ENCODE measurements at places on chromosomes 5 and 9.
A peak's percentile ranks its signal among the peaks of the same experiment; 100 is the strongest.

DNA sequence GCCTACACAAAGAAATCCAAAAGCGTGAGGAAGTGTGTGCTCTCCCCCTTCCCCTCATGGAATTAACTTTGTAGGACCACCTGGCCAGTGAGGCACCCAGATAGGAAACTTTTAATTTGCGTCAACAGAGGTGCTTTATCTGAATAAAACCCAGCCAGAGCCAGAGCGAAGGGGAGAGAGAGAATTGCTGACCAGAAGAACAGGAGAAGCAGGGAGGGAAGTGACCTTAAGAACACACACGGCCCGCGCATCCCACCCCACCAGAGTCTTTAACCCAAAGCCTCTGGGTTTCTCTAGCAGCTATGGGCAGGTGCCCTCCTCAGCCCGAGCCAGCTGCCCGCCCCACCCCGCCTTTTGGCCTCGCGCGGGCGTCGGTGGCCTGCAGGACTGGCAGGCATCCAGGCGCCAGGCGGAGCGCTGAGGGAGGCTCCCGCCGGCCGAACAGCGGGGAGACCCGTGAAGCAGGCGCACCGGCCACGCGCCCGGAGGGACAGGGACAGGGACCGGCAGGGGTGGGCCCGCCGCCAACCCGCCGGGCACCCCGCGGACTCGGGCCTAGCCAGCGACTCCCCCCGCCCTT is 580 bp downstream of the ERAP1 start:
- peak; percentile 33 for DNase-seq

DNA sequence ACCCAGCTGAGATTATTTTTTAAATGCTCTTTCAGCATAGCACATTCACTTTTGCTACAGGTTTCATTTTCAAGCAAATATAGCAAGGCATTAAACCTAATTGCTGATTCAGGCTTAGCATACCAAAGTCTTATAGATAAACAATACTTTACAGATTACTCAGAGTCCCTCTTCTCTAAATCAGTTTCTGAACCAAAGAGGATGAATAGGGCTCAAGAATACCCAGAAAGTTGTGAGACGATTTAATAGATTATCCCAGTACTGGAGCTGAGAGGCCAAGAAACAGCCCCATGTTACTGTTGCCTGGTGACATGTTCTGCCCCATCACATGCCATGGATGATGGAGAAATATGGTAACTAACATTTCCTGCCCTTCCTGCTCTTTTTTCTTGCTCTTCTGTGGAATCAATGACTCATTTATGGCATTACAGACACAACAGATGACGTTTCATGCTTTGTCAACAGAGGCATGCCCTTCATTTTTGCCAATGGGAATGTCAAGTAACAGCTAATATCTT is 18.1 kb upstream of the SSBP2 start:
- no peak for DNase-seq

DNA sequence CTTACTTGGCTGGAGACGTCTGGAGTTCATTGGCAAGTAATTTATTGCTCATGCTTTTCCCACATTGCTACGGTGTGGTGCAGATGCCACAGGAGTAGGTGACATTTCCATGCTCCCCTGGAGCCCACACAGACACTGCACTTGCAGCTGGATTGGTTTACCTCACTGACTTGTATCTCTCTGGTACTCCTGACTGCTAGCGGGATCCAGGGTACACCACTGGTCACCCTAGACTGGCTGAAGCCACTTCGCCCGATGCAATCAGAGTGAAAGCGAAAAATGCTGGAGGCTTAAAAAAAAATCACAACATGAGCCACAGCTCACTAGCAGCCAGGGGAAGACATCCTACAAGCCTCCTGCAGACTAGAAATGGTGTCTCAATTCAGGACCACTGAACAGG is 32.6 kb upstream of the SLIT3 start:
- no peak for DNase-seq

DNA sequence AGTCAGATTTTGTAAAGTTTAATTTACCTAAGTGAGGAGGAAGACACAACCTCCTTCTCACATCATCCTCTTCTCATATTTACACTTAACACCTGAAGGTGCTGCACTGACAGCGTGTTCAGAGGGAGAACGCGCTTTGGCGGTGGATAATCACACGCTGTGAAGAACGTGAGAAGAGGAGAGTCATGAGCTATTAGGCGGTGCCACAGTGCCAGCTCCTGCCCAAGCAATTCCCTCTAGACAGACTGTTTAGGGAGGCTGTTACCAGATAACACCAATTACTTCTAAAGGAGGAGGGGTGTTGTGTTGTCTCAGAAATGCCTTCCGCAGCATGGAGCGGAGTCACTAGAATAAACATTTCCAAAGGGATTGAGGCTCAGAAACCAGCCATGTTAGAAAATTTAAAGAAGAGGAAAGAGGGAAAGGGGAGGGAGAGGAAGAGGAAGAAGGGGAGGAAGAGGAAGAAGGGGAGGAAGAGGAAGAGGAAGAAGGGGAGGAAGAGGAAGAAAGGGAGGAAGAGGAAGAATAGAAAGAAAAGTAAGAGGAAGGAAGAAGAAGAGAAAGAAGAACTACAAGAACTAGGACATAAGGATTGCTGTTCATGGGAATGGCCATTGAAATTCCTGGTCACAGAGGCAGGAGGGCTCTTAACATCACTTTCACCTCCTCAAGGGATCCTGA is 37.3 kb upstream of the WWC1 start:
- DNase-seq = no peak

- no peak for DNase-seq
Observed at GRCh38 chr5:38338455-38338854, 80.1 kb downstream of the EGFLAM start.

DNA sequence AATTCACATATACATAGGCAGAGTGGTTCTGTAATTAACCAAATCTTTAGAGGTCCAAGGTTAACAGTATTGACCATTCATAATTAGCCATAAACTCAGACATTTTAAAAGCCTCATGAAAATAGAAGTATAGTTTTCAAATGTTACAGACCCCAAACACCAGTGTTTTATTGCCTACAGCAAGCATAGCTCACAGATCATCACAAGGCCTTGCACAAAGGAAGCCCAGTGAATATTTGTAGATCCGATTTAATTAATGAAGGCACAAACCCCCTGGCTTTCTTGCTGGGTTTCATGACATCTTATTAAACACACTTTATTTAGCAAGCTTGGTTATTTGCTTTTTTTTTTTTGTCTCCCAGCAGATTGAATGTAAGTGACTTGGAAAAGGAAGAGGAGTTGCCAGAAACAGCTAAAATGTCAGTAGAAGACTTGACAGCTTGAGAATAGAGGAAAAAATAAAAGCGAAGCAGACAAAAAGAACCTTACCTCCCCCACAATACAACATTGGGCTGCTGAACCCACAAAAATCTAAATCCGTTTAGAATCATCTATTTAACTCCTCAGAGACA is 283.9 kb upstream of the TNC start:
- no peak for DNase-seq

DNA sequence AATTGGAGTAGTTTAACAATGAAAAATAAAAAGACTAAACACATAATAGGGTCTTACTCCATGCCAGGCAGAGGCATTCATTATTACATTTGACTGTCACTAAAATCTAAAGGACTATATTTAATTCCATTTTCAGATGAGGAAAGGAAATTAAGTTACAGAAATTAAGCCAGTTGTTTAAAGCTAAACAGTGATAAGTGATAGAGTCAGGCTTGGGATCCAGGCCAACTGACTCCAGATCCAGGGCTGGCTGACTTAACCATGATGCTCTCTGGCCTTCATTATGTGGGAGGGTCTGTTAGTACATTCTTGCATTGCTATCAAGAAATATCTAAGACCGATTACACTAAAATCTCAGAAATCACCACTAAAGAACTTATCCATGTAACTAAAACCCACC is 107.2 kb downstream of the ARHGEF28 start:
- no peak for DNase-seq

DNA sequence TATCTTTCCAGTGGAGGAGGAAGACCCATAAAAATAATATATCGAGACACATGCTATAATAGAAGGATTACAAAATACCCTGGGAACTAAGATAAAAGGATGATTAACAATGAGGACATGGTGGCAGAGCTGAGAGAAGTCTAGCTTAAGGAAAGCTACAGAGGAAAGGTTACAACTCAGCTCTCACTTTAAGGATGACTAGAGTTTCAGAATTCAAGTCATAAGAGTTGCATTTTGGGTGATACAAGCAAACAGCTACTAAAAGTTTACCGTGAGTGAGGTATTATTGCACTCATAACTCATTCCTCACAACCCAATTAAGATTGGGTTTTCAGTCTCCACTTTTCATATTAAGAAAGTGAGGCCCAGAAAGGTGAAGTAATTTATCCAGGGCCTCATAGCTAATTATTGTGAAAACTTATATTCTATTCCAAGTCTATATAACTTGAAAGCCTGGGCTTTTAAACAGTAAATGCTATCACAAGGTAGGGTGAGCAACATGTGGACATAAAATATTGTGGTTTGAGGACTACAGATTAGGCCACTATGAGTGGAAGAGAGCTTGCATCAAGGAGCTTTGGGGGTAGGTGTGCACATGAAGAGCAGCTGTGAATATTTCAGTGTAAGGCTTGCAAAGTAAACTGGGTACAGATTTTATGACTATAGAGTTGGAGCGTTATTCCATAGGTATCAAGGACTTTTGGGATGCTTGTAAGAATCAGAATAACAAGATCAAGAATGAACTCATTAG is 28.0 kb downstream of the JAKMIP2 start:
- DNase-seq = no peak

DNA sequence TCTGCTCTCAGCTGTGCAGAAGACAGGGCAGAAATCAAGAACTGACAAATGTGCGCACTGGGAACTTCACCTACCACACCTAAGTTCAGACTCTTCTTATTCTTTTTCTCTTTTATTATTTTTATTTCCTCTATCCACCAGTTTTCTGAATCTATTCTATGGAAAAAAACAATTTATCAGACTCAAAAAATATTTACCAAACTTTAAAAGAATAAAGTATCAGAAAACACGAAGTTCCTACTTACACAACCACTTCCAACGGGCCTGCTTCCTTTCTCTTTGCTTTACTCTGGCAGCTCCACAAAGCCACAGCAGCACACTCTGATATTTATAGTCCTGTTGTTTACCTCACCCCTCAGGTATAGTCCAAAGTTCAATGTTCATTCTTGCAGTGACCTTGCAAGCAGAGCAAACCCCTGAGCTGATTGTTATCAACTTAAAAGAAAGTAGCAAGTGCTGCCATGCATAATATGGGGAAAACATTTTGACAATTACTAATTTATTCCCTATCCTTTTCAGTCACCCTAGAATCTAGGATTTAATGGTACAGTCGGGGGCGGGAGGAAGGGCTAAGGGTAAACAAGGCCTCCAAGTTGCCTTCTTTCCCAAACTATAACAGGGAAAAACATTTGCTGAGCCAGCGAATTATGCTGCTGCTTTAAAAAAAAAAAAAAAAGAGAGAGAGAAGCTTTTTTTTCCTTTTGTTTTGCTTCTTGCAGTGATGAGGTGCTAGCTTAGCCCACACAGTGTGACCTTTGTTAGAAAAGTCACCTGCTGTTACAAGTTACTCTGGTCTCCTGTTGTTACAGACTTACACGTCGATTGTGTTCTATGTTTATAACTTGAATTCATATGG is at the start of gene SELENOP:
Gene SELENOP (minus strand): TSS at position 302 of the 856 bp plus-strand sequence. CDS start 3,539 bp downstream, outside the sequence.
- DNase-seq = no peak

GRCh38 chr5:142796492-142797109 is 26.4 kb downstream of the ARHGAP26 start:
- no peak for DNase-seq

- DNase-seq = no peak
Observed at GRCh38 chr9:90818279-90818678, 16.7 kb downstream of the SYK start.

DNA sequence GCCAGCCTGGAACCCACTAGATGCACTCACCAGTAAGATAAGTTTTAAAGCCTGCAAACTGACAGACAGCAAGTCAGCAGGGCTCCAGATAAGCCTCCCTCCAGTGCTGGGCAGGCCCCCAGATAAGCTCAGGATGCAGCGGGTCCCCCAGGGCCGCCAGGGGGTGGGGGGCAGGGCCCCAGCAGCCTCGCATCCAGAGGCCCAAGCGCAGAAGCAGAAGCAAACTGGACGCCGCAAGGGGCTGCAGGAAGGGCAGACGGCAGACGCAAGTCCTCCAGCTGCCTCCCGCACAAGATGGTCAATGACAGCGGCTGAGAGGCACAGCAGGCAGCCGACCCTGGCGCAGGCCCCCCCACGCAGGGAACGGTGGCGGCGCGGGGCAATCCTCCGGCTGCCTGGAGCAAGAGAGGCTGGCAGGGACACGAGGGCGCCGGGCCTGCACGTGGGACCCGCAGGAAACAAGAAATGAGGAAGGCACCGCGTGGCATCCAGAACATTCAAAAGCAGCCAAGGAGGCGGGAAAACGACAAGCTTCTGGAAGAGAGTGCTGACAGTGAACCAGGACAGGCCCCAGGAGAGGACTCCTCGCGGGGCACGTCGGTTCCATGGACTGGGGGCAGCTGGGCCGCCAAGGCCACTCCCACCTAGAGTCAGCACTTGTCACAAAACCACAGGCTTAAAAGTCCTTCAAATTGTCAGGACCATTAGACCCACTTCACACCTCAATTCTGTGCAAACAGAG is 49.8 kb downstream of the ROR2 start:
- DNase-seq = no peak

GRCh38 chr5:100838048-100838473 is 65.0 kb downstream of the ST8SIA4 start:
- no peak for DNase-seq

- DNase-seq = no peak
Observed at GRCh38 chr5:89016741-89017303, 133.8 kb upstream of the MEF2C start.

- DNase-seq = no peak
Observed at GRCh38 chr5:31412324-31412723, 119.6 kb downstream of the DROSHA start.

GRCh38 chr5:33894566-33894965 is 2.8 kb upstream of the ADAMTS12 start:
- no peak for DNase-seq

DNA sequence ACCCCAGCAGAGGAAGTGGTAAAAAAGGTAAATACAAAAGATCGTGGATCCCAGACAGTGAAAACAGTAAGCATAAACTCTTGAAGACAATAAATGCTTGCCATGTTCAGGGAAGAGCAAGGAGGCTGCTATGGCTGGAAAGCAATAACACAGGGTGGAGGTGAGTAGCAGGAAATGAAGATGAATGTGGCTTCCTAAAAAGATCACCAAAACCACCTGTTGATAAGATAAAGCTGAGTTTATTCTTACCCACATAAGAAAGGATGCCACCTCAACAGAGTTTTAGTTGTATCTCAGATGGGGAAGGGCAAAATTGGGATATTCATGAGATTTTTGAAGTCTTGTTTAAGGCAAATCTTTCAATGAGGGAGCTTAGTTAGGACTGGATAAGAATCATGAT is 273.3 kb downstream of the MSX2 start:
- no peak for DNase-seq
